NK-92 treated with Interleukin-12 subunit alpha and Interleukin-12 subunit beta, amount 100 ng/mL, for 24 hours (cell line): ENCODE measurements at places on chromosomes 11 and 22.
A peak's percentile ranks its signal among the peaks of the same experiment; 100 is the strongest.

- DNase-seq: no peak
These were observed 11.2 kb upstream of the ACR start for GRCh38 chr22:50726643-50727340.

- DNase-seq: no peak
These were observed 24.2 kb downstream of the PARVG start for GRCh38 chr22:44204739-44205515.

- DNase-seq: no peak
These were observed 107.7 kb upstream of the CLMP start for GRCh38 chr11:123302751-123303195.

GRCh38 chr11:67174311-67174710 lies 55.2 kb downstream of the KDM2A start:
- DNase-seq: no peak

DNA sequence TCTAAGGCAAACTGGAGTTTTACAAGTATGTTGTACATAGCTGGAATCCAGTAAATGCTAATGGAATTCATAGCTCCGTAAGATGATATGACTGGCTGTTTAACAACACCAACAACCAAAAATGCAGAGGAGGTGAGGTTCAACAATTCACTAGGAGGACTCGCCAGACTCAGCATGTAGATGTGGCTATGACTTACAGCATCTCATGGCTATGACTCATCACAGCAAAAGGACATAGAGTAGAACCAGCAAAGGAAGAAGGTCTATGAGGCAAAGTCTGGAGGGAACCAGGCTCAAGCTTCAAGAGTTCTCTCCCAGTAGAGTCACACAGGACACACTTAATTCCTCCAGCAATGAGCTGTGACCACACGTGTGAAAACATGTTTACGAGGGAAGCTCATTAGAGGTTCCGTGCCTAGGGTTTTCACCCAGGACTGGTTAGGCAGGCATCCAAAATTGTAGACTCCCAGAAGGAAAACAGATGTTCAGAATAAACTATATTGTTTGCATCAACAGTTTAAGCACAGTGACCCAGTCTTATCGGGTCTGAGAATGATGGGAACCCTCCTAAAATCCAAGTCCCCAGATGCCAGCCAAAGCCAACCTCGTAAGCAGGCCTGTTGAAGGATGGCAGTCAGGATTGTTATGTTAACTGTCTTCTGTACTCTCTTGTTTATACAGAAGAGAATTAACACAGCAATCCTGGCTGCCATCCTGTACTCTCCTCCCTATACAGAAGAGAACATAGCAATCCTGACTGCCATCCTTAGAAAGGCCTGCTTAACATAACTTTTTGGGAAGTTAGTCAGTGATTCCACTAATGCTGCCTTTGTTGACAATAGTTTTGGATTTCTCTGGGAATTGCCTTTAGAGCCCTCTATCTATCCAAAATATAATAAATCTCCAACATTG lies 116.6 kb downstream of the LARGE1 start:
- no peak for DNase-seq

GRCh38 chr11:76773921-76774361 lies 9.2 kb upstream of the TSKU start:
- DNase-seq: no peak

DNA sequence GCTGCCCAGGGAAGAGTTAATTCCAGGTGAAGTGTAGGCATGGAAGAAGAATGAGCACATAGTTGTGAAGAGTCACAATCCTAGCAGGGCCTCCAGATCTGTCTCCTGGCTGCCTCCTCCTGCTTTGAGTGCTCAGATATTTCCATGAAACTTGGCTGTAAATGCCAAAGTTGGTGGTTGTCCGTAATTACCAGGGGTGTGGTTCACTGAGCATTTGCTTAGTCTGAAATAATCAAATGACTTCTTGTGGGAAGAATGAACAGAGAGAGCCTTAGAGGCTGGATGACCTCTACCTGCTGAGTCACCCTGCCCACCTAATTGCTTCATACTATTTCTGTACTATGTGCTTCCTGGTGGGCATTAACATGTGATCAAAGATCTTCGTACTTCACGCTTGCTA lies 50.9 kb downstream of the APIP start:
- DNase-seq: no peak

DNA sequence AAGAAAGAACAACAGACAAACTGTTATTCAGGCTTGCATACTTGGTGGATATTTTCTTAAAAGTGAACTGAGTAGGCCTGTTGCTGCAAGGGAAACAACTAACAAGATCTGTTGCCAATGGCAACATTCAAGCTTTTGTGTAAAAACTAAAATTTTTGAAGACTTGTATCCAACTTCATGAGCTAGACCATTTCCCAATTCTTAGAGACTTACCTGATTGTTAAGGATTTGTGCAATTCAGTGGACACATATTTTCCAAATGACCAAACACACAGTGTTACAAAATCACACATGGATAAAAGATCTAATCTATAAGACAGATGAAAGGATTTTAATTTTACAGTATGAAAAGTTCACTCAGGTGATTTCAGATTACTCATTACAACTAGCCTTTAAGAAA lies 564.1 kb downstream of the CNTN5 start:
- DNase-seq: no peak

GRCh38 chr11:122275508-122275907 lies 159.5 kb upstream of the BLID start:
- DNase-seq: no peak

DNA sequence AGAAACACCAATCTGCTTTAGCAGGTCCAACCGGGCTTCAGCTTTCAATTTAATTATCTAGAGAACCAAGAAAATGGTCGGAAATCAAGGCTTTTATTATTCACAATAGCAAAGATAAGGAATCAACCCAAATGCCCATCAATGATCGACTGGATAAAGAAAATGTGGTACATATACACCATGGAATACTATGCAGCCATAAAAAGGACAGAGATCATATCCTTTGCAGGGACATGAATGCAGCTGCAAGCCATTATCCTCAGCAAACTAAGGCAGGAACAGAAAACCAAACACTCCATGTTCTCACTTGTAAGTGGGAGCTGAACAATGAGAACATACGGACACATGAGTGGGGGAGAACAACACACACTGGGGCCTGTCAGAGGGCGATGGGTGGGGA lies 53.8 kb downstream of the ATG16L2 start:
- DNase-seq: no peak

DNA sequence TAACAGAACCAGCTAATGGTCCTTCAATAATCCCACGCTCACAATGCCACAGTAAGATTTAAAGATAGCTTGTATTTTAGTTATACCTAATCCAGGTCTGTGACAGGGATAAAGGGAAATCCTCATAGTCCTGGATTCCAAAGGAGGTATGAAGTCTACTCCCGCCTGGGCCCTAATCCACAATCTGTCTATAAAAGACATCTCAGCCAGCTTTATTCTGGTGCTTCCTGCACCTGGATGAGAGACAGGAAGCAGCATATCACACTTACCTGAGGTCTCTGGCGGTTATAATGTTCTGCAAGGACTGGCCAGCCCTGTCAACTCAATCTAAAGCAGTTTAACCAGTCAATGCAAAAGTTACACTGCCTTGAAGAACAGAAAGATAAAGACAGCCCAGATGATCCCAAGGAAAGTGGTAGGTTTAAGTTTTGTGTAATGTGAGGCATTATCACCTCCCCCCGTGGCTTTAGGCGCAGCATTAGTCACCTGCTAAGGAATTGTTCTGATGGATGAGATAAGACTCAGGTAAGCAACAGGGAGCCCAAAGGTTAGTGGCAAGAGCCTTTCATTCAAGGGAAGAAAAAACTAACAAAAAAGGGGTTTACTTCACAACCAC lies 57.6 kb downstream of the PLEKHA7 start:
- DNase-seq: no peak

- no peak for DNase-seq
These were observed 4.1 kb downstream of the NHERF4 start for GRCh38 chr11:119189393-119189792.

DNA sequence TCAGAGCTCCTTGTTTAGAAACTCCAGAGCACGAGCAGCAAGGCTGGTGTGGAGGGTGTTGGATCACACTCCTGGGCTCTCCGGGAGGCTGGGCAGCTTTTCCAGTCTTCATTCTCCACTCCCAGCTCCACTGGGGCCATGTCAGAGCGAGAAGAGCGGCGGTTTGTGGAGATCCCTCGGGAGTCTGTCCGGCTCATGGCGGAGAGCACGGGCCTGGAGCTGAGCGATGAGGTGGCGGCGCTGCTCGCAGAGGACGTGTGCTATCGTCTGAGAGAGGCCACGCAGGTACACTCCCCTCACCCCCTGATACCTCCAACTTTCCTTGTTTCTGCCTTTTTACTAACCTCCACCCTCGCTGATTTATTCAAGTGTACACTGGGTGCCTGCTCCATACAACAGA lies 4.5 kb downstream of the TAF6L start:
- no peak for DNase-seq

- no peak for DNase-seq
These were observed 14.0 kb downstream of the SGSM1 start for GRCh38 chr22:24819911-24820461.

- peak; percentile 5 for DNase-seq
These were observed 5.2 kb downstream of the CRTAM start for GRCh38 chr11:122843281-122844141.

DNA sequence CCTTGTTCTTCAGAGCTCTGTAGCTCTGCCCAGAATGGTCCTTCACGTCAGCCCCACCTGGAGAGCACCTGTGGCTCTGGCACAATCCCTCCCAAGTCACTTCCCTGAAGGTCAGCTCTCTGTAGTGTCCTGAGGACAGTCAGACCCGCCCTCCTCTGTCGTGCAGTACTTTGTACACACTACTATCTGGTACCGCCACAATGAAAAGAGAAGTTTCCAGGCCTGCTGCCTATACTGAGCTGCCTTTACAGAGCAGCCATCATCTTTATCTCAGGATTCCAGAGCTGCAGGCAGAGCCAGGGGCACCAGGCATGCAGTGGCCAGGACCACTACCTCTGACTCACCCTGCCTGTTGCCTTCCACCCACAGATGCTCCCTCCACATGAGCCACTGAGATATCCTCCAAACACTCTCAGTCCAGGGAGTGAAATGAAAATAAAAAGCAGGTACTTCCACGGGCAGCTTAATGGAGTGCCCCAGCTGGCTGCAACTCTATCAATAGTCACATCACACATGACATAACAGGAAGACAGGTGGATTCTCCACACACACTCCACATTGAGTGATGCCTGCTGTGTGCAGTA lies 7.3 kb downstream of the PACSIN2 start:
- DNase-seq: peak; percentile 18

GRCh38 chr11:2794968-2795322 lies 90.6 kb downstream of the CDKN1C start:
- no peak for DNase-seq

- no peak for DNase-seq
These were observed 107.9 kb downstream of the NAT10 start for GRCh38 chr11:34213366-34213765.

- DNase-seq: peak; percentile 18
These were observed at the start of gene PPFIBP2 for GRCh38 chr11:7513234-7514098. Gene PPFIBP2, plus strand, starts transcription at chr11:7513999. Its CDS starts 35,477 bp downstream, at chr11:7549476.

GRCh38 chr22:34414467-34415440 lies 494.5 kb upstream of the LARGE1 start:
- DNase-seq: peak; percentile 11

DNA sequence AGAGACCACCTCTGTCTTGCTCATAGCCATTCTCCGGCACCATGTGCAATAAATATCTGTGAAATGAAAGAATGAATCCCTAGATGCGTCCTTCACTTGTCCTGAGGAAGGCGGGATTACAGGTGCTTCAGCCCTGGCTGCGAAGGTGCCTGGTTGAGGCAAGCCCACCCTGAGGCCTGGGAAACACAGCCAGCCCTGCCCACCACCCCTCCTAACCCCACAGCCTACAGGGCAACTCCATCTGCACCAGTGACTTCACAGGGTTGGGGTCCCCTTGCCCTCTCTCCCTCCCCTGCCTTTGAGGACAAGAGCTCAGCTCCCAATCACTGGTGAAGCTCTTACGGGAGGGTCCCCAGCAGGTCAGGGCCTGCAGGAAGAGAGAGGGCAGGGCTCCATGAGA lies 17.5 kb upstream of the SCGB1A1 start:
- no peak for DNase-seq

- DNase-seq: no peak
These were observed 4.9 kb downstream of the CSNK1E start for GRCh38 chr22:38312261-38312800.

- DNase-seq: peak; percentile 76
These were observed 5.4 kb downstream of the TBC1D10C start for GRCh38 chr11:67409261-67409666.

DNA sequence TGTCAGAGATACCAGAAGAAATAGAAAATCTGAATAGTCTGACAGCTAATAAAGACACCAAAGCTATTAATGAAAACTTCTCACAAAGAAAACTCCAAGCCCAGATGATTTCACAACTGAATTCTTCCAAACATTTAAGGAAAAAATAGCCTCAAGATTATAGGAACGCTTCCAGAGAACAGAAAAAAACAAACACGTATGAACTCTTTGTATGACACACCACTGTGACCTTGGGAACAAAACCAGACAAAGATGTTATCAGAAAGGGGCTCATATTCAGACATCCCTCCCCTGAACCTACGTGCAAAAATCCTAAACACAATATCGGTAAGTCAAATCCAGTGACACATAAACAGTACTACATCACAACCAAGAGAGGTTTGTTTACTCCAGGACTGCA lies 23.5 kb downstream of the CERK start:
- no peak for DNase-seq

DNA sequence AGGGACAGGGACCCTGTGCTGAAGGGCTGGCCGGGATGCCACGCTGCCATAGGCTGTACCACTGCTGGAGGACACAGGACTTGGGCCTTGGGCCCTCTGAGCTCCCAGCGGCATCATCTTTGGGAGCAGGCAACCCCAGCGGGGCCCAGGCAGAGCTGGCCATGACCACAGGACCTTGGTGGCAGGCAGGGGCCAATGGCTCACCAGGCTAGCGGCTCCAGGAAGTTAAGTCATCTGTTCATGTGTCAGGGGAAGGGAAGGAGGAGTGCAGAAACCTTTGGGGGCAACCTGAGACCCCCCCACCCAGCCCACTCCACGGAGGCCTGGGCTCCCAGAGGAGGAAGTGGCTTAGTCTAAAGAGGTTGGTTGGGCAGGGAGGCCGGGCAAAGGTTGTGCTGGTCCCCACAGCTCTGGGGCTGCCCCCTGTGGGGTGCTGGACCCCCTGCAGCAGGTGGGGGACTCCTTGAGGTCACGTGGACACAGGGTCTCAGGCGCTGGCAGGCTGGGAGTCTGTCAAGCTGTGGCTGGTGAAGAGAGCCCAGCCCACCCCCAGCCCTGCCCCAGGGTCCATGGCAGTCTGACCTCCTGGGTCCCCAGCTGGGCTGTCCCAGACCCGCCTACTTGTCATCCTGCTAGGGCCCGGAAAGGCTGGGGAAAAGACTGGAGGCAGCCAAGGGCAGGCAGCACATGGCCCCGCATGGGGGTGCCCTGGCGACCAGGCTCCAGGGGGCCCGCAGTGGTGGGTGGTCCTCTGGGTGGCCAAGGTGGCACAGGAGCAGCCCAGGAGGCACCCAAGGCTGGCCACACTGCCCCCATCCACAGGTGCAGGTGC lies 184.3 kb downstream of the IGLL1 start:
- DNase-seq: no peak

GRCh38 chr22:27761000-27761399 lies 40.6 kb downstream of the MN1 start:
- no peak for DNase-seq

GRCh38 chr11:69166218-69167115 lies 10.7 kb downstream of the SMIM38 start:
- peak; percentile 74 for DNase-seq
